ENCODE measurements at places on chromosomes 4 and X.

GRCh38 chrX:2954541-2954940, 25.4 kb upstream of the ARSD start:
- no peak for DNase-seq

- DNase-seq: no peak
These were observed 42.7 kb downstream of the ASMT start for GRCh38 chrX:1657367-1658070.

- no peak for DNase-seq
These were observed 1.5 kb downstream of the P2RY8 start for GRCh38 chrX:1535241-1536041.

DNA sequence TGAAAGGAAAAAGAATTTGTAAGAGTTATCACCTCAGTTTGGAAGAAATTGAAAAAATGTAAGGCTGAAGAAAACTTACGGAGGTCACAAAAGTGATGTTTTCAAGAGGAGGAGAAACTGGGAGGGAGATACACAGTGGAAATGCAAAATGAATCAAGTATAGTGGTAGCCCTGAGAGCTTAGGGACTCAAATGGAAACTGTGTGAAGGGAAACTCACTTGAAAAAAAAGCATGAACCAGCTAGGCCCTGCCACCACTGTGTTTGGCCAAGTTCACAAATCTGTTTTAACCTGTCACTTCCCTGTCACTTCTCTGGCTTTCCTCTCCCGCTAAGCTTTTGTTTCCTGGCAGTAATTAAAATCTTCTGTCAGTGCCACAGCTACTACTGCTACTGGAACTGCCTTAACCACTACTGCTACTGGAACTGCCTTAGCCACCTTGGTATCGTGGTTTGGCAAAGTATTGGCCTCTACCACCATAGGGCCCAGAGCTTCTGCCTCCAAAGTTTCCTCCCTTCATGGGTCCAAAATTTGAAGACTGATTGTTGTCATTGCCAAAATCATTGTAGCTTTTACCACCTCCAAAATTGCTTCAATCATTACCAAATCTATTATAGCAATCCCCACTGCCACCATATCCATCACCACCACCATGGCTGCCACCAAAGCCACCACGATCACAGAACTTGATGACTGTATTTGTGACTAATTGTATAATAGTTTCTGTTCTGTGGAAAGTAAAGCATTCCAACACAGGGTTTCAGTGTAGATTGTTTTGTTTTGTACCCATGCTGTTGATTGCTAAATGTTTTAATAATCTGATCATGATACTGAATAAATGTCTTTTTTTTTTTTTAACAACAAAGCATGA, 41.5 kb downstream of the SMARCA5 start:
- DNase-seq: no peak

- DNase-seq: no peak
These were observed 20.3 kb upstream of the VEGFD start for GRCh38 chrX:15404401-15405096.

GRCh38 chr4:141705048-141705746, 68.8 kb downstream of the IL15 start:
- no peak for DNase-seq

DNA sequence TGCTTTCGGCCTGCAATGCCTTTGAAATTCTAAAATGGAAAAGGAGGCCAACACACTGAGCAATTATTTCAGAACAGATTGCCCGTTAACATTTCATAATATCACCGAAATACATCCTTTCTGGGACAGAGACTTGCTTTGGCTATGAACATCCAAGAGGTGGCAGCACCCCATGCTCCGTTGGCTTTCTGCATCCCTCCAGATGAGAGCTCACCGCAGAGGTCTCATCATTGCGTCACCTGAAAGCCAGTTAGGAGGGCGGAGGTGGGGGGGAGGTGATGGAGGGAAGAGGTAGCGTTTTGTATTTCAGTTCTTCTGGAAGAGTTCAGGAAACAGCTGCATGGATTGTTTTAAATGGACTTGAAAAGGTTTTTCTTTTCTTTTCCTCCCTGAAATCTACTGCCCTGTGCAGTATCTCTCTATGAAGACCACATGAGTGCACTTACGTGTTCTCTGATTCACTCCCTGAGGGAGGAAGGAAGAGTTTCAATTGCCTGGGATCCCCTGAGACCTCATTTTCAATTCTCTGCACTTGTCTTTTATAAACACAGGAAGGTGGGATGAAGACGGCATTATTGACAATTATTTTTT, 166.8 kb upstream of the PGRMC2 start:
- peak; percentile 84 for DNase-seq

- no peak for DNase-seq
These were observed 395.5 kb downstream of the ARHGAP24 start for GRCh38 chr4:85870298-85871083.

DNA sequence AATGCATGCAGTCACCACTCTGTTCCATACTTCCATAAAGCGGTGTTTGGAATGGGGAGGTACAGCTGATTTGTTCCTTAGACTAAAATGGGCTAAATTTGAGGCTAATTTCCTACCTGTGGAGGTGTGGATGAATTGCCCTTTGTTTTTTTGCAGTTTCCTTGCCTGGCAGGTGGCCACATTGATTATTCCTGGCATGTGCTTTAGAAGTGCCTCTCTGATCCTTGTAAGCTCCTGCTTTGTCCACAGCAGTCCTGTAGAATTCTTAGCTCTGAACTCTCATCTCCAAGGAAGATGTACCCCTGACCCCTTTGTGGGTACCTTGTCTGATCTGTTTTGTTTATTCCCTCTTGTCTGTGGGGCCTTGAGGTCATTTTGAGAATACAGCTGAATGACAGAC, 136.8 kb downstream of the ADGRL3 start:
- DNase-seq: no peak

GRCh38 chr4:52993771-52994170, 131.7 kb downstream of the RASL11B start:
- DNase-seq: no peak

- no peak for DNase-seq
These were observed 110.8 kb upstream of the ATP8A1 start for GRCh38 chr4:42767669-42768068.

- peak; percentile 84 for DNase-seq
These were observed 5.0 kb downstream of the SPON2 start for GRCh38 chr4:1167244-1167949.

- DNase-seq: no peak
These were observed 115.1 kb downstream of the SPANXA1 start for GRCh38 chrX:141469469-141469868.

DNA sequence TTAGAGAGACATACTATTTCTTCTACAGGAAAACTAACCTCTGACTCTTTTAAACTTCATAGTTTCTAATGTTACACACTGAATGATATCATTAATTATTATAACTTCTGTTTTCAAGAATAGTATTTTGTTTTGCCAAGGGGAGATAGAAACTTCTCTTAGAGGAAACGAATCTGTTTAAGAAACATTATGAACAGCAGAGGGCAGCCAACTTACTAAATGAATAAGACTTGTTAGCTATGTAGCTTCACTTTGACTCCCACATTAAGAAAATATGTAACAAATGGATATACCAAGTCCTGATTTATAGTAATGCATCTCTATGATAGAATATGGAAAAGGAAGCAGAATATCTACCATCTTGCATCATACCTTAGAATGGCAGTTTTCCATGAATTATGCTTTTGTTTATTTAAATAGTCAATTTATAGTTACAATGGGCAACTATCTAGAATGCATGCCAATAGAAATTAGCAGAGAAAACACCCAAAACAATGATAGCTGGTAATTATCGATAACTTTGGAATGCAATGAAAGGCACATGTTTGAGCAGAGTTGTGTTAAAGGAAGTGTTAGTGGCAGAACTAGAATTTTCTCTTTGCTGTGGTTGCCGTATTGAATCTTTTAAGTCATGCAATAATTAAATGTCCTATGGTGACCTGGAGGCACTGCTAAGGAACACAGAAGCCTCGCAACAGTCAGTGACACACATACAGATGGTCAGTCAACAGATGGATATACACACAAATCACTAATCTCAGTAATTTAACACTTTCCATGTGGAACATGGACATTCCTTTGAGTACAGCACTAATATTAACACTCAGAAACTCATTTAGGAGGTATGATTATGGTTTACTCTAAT, 105.7 kb upstream of the PDLIM3 start:
- DNase-seq: no peak

DNA sequence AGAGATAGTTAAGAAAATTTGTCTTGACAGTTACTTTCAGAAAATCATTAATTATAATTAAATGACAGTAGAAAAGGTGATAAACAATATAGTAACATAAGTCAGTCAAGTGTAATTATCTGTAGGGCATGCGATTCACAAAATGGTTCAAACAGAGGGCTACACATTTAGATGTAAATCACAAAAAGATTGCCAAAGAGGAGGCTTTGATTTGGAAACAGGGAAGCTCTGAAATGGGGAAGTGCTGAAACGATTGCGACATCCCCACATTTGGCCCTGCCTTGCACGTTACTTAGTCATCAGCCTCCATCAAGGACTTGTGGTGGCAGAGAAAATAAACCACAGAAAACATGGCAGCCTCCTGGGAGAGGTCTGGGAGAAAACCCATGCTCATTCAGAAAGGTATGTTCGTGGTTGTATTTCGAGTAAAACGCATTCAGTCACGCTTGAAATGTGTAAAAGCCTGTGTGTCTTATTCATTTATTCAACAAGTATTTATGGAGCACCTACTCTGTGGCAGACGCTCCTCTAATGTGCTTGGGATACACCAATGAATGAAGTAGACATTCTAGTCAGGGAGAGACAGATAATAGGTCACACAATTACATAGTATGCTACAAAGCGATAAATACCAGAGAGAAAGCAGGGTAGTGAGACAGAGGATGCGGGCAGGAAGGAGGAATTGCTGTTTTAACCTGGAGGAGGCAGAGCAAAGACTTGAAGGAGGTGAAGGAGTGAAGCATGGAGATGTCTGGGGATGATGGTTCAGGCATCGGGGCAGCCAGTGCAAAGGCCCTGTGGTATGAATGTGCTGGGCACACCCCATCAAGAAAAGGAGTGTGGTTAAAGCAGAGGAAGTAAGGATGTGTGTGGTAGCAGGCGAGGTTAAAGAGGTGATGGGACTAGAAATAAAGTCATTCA, 7.8 kb downstream of the RBM47 start:
- no peak for DNase-seq

DNA sequence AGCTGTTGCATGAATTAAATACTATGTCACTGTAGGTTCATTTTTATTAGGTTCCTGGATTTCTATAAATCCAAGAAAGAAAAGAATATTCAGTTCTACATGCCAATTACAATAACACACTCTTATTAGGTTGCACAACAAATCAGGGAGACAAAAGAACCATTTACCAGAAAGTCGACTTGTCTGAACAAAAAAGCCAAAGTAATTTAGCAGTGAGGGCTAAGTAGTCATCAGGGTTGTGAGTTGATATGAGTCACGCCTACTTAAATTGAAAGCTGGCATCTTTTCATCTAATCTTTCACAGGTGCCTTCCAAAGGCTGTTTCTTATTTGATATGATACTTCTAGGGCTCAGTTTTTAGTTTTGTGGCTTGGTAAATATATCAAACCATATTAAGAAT, 25.4 kb upstream of the GNRHR start:
- DNase-seq: no peak

- DNase-seq: no peak
These were observed 18.4 kb upstream of the SEL1L3 start for GRCh38 chr4:25881193-25881592.

GRCh38 chr4:5629542-5629941, 78.8 kb downstream of the EVC2 start:
- DNase-seq: no peak

GRCh38 chr4:135718019-135718418, 1516.4 kb upstream of the PABPC4L start:
- DNase-seq: no peak

GRCh38 chr4:105057370-105058105, 89.1 kb upstream of the TET2 start:
- DNase-seq: no peak

DNA sequence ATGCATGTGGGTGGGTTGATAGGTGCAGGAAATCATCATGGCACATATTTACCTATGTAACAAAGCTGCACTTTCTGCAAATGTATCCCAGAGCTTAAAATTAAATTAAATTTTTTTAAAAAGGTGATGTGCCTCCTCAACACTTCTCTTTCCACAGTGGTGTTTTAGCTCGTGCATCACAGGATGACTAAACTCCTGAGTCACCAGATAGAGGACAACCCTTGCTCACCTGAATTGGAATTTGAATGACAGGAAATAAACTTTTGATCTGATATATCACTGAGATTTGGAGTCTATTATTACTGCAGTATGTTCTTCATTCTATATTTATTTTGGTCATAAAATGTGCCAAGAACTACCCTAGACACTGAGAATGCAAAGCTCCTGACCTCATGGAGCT, 185.3 kb downstream of the MAPK10 start:
- DNase-seq: no peak

- DNase-seq: peak; percentile 64
These were observed 1467.4 kb downstream of the C4orf33 start for GRCh38 chr4:130563185-130563888.

DNA sequence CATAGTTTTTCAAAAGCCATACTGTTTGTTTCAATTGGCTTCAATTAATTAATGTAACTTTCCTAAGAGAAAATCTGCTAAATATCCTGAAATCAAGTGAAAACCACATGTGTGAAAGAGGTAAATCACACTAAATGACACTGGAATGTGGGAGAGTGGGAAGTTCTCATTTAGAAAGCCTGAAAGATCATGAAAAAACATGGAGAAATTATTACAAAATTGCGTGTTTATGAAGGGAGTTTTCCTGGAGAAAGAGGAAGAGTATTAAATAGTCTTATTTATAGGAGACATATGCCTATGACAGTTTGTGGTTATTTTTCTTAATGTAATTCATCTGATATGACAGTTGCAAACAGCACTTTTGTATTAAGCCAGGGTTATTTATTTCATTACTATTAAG, 183.7 kb downstream of the DKK2 start:
- no peak for DNase-seq

- no peak for DNase-seq
These were observed 245.7 kb downstream of the ANTXR2 start for GRCh38 chr4:79827283-79827682.

- no peak for DNase-seq
These were observed 16.5 kb downstream of the TBC1D14 start for GRCh38 chr4:6926081-6926480.

- DNase-seq: no peak
These were observed 16.2 kb downstream of the GPAT3 start for GRCh38 chr4:83552083-83552482.

- no peak for DNase-seq
These were observed 158.0 kb downstream of the KCNIP4 start for GRCh38 chr4:21790438-21791029.

- no peak for DNase-seq
These were observed 30.1 kb downstream of the NAT8L start for GRCh38 chr4:2089222-2089621.
